Urinary bladder (tissue), 4 donors: ENCODE measurements at places on chromosomes 4 and X. TPM values are rescaled to one million over a fixed set of nuclear protein-coding genes. Genes with fewer than 3 reads are reported as not detected.

Gene PCDH11X
- 0.23 TPM for polyA plus RNA-seq

Gene SPANXA1
- polyA plus RNA-seq, result not detected

Gene ANOS1
- polyA plus RNA-seq, result 0.53 TPM

Gene H2BW2
- polyA plus RNA-seq, result not detected

Gene PAGE5
- not detected for polyA plus RNA-seq

Gene UGT2B17
- not detected for polyA plus RNA-seq

Gene RBBP7
- polyA plus RNA-seq, result 121 TPM

Gene IGFBP7
- polyA plus RNA-seq, result 1,554 TPM

Gene PFKFB1
- 0.23 TPM for polyA plus RNA-seq

Gene VCX
- polyA plus RNA-seq, result not detected

Gene USP17L18
- polyA plus RNA-seq, result not detected

Gene TMEM175
- polyA plus RNA-seq, result 32.8 TPM
